NCI-H524 treated with DMSO at 0.1 percent for 48 hours (cell line): ENCODE measurements at places on chromosomes 12 and 14.

GRCh38 chr12:77696183-77696582 lies 134.5 kb upstream of the NAV3 start:
- DNase-seq = no peak

DNA sequence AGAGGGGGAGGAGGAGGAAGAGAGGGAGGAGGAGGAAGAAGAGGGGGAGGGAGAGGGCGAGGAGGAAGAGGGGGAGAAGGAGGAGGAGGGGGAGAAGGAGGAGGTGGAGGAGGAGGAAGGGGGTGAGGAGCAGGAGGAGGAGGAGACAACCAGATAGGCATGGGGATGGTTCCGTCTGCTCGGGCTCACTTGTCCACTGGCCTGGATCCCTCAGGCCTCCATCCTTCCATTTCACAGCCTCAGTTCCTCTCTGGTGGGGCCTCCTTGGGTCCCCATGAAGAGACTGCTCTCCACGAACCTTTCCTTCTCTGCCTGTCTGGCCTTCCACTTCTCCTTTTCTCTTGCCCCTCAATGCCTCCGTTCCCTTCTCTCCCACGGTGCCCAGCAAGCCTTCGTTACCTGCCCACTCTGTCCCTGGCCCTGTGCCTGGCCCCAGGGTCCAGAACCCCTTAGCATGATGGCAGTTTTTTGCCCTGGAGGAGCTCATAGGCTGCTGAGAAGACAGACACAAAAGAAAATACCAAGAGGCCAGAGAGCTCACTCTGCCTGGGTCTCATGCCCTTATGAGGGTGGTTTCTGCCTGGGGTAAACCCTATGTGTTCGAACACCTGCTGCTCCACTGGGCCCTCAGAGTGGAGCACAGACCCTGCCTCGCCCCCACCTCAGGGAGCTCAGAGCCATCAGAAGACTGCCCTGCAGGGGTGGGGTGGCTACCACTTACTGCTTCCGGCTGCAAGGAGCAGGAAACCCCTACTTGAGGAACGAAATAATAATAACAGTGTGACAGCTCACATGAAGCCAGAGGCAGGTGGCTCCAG lies 11.7 kb upstream of the CACNA2D4 start:
- DNase-seq = no peak

- DNase-seq = no peak
These were observed 115.6 kb downstream of the SLC38A4 start for GRCh38 chr12:46710125-46710743.

- no peak for DNase-seq
These were observed 1.8 kb upstream of the CLEC2A start for GRCh38 chr12:9933958-9934357.

- no peak for DNase-seq
These were observed 29.3 kb upstream of the LGALS3 start for GRCh38 chr14:55099756-55100155.

DNA sequence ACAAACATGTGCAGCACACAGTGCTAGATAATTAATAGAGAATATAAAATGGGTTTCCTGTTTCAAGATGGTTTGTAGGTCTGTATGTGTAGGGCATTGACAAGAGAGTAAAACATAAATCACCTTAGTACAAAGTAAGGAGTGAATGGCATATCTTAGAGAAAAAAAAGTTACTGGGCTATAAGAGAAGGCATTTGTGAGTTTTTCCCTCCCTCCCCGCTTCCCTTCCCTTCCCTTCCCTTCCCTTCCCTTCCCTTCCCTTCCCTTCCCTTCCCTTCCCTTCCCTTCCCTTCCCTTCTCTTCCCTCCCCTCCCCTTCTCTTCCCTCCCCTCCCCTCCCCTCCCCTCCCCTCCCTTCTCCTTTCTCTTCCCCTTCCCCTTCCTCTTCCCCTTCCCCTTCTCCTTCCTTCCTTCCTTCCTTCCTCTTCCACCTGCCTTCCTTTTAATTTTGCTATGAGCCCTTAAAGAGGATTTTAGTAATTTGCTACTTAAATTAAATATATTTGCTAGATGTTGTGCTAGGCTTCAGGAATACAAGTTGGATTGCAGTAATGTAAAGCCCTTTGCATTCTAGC lies 57.1 kb downstream of the LRRK2 start:
- DNase-seq = no peak

GRCh38 chr14:55256586-55256985 lies 14.6 kb upstream of the FBXO34 start:
- DNase-seq = peak; percentile 96
